Ammon's horn (tissue), 1 donor: ENCODE measurements at places on chromosomes 16 and 17.

GRCh38 chr17:68459037-68459639, 1.8 kb upstream of the WIPI1 start:
- DNase-seq: no peak

DNA sequence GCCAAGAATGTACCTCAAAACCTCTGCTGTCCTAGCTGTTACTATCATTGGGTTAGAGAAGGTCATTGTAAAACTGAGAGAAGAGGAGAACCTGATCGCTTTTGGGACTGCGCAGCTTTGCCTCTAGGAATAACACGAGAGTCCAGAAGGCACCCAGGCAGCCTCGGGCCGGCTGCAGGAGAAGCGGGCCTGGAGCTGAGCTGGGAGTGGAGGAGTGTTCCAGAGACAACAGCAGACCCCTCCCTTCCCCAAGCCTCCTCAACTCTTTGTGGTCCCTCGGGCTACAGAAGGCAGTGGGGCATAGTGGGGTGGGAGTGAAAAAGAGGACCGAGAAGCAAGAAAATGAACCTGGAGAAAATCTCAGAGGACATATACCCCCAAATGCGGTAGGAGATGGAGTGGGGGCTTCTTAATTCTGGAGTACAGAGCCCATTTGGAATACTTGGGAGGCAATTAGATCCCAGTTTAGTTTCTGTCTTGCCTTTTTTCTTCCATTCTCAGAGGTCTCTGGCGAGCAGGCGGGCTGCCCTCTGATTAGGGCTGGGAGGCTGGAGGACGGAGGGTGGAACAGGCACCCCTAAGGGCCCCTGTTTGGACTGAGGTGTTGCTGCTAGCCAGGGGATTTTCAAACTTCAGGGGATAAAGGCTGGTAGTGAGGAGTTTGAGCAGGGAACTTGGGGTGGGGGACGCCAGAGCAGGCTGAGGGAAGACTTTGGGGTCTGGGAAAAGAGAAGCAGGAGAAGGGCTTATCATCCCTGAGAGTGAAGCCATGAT, 13.3 kb upstream of the HOXB2 start:
- DNase-seq: no peak

DNA sequence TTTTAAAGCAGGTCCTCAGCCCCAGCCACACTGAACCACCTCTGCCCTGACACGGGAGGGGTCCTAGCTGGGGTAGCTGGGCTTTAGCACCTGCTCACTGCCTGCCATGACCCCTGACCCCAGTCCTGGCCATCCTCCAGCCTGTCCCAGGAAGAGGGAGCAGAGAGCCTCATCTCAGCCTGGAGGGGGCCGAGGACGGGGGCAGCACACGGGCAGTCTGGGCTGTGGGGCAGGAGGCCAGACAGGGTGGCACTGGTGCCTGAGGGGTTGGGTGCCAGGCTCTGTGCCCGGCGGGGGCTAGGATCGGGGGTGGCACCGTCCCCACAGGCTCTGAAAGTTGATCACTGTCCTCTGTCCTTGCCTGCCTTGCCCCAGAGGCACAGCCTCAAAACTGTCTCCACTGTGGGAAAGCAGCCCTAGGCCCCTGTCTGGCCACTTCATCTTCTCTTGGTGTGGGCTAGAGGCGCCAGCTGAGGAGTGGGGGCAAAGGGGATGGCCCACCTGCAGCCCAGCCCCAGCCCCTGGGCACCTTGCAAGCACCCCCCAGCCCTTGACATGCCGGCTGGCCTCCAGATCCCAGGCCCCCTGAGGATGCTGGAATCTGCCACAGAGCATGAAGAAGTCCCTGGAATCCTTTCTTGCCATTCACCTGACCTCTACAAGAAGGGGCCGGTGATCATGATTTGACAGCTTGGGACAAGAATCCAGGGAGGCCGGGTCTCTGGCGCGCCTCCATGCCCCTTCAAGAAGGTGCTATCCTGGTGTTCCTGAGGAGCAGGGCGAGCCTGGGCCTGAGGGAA, 15.7 kb downstream of the ENDOV start:
- DNase-seq: no peak

- DNase-seq: no peak
Observed at GRCh38 chr16:11290102-11290893, 9.2 kb upstream of the PRM1 start.

DNA sequence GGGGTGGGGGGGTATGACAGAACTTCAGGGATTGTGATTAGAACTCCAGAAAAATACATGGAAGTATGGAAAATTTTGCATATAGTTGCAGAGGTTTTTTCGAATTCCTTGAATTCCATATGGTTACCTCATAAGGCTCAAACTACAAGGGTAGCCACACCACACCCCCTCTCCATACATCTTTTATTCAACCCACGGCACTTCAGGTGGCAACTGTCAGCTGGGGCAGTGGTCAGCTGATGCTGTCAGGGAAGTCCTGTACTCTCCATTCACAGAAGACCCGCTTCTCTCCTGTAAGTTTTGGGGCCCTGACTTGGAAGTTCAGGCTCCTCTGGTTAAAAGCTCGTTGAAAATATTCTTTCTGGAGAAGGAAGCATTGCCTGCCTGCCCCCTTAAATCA, 57.5 kb upstream of the CLEC19A start:
- no peak for DNase-seq

DNA sequence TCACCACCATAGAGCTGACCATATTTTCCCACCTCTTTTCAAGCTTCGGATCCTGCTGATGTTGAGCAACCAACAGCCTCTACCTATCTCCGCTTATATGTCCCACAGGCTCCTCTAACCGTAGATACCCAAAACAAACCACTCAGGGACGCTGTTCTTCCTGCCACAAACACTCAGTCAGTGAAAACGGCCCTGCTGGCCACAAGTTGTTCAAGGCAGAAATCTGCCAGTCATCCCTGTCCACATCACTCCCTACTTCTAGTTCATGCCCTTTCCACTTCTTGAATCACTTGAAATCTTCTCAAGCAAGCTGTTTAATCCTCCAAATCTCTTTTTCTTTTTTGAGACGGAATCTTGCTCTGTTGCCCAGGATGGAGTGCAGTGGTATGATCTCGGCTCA, 7.9 kb downstream of the RABEP2 start:
- DNase-seq: no peak

DNA sequence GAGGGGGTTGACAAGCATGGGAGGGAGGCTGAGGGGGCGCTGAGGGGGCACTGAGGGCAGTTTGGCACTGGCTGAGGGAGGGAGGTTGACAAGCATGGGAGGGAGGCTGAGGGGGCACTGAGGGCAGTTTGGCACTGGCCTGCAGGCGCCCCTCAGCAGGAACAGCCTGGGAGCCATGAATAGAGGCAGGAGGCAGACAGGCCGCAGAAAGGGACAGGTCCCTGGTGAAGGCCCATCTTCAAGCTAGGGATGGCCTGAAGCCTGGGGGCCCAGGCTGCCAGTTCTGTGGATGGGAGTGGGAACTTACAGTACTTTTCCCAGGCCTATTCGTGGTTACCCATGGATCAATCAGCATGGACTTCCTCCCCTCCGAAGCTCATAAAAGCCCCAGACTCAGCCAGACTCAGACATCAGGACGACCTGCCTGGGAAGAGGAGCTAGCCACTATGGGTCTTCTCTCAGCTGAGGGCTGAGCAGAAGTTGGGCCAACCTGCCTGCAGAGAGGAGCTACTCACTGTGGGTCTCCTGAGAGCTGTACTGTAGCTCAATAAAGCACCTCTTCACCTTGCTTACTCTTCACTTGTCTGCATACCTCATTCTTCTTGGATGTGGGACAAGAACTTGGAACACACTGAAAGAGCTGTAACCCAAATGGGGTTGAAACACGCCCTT, 72.8 kb upstream of the BRD7 start:
- DNase-seq: no peak

DNA sequence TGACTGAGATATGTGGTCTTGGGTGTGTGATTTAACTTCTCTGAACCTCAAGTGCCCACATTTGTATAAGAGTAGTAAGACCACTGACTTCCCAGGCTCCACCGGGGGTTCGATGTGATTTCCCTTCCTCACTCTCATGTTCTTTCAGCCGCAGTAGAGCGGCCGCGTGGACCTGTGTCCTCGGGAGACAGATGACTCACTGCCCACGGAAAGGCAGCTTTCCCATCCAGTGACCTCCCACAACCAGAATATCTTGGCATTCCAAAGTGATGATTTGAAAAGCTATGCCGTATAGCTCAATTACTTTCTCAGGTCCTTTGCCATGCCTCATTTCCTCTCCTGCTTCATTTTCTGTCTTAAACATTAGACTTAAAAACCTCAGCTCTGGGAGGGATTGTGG, 73.6 kb downstream of the IL21R start:
- no peak for DNase-seq

DNA sequence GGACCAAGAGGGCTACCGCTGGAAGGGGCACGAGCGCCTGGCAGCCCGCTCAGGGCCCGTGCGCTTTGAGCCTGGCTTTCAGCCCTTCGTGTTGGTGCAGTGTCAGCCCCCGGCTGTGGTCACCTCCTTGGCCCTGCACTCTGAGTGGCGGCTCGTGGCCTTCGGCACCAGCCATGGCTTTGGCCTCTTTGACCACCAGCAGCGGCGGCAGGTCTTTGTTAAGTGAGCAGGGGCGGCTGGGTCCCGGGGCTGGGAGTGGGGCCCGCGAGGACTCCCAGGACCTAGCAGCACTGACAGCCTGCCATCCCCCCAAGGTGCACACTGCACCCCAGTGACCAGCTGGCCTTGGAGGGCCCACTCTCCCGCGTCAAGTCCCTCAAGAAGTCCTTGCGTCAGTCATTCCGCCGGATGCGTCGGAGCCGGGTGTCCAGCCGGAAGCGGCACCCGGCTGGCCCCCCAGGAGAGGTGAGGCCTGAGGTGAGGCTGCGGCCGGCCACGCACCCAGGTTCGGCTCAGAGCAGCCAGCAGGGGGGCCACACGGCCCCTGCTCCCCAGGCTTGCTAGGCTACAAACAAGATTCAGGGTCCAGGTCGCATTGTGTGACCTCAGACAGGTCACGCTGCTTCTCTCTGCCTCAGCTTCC, 17.4 kb upstream of the MYO15B start:
- no peak for DNase-seq

DNA sequence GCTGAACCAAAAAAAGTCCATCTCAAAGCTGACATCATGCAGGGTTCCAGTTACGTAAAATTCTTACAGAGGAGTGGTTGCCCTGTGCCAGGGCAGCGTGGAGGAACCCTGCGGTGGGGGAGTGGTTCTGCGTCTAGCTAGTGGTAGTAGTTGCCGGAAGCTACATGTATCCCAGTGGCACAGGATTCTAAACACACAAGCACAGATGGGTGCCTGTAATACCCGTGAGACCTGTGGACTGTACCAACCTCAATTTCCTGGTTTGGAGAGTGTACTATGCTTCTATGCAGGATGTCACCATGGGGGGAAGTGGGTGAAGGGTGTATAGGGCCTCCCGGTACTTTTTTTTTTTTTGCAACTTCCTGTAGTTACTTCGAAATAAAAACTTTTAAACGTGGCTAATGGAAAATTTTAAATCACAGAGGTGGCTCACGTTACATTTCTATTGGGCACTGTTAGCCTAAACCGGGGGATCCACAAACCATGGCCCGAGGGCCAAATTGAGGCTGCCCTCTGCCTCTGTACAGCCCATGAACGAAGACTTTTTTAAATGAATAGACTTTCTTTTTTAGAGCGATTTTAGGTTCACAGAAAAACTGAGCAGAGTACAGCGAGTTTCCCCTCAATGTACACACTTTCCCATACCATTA, 38.5 kb downstream of the TBC1D16 start:
- no peak for DNase-seq
